ENCODE measurements at places on chromosomes 11 and 22.

GRCh38 chr22:46147471-46148267 lies 2.7 kb upstream of the PPARA start:
- no peak for DNase-seq

DNA sequence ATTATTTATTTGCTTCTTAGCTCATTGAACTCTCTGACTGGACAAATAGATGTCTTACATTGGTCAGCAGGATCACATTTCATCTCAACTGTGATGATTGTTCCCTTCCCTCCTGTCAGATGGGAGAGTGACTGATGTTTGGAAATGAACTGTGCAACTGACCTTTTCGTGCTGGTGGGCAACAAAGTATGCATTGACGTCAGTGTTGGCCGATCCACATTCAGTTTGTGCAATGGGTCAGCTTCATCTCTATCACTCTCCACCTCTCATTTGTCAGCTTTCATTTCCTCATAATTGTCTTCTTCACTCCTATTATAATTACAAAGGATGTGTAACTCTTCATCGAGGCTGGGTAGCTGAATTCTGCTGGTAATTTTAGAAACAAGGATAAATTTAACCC lies 71.3 kb downstream of the PPP2R1B start:
- DNase-seq = no peak

GRCh38 chr11:3720997-3721396 lies 49.8 kb upstream of the CHRNA10 start:
- no peak for DNase-seq

- no peak for DNase-seq
Observed at GRCh38 chr11:33362051-33362910, 105.1 kb downstream of the HIPK3 start.

DNA sequence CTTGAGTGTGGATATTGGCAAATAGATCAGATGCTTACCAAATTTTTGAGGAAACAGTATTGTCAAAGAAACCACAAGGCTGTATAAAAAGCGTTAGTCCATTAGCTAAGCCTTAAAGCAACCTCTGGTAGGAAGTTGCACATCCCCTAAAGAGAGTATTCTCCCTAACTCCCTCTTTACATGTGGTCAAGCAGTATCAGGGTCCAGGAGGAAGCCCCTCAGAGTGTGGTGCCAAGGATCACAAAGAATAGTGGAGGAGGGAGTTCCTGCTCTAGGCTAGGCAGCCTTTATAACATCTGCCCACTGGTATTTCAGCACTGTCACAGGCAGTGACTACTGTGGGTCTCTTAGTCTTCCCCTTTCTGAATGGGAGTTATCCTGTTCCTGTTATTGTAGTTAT lies 18.8 kb upstream of the AMPD3 start:
- DNase-seq = no peak

DNA sequence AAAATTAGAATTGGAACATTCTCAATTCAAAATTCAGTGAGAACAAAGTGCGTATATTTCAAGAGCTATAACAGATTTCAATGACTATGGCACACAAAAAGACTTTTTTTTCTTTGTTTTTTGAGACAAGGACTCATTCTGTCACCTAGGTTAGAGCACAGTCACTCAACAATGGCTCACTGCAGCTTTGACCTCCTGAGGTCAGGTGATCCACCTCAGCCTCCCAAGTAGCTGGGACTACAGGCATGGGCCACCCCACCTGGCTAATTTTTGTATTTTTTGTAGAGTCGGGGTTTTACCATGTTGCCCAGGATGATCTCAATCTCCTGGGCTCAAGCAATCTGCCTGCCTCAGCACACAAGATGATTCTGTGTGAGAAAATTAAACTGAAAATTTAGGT lies 51.5 kb downstream of the PIK3C2A start:
- DNase-seq = no peak

GRCh38 chr22:17046566-17047348 lies 38.0 kb upstream of the IL17RA start:
- DNase-seq = no peak

GRCh38 chr11:134538742-134539141 lies 126.7 kb upstream of the B3GAT1 start:
- no peak for DNase-seq

DNA sequence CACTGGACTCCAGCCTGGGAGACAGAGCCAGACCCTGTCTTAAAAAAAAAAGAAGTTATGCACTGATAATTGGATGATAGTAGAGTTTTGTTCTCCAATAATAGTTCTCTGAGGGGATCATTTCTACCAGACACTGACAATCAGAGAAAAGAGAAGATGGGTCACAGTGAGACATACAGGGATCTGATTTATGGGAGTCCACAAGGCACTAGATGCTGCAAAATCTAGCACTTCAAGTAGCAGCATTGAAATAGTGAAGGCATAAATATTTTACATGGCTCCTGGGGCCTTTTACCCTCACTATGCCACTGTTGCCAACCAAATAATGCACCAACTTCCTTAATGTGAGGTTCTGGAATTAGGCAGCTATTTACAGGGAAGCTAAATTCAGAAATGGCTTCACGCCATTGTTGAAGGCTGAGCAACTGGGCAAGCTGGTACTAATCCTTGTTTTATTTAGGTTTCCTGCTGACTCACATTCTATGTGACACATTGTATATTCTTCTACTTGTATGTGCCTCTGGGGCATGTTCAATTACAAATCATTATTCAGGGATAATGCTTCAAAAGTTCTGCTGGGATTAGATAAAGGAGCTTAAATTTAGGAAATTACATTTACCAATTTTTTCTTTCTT lies 38.2 kb upstream of the ABTB2 start:
- no peak for DNase-seq

- no peak for DNase-seq
Observed at GRCh38 chr11:58028687-58029411, 1.9 kb upstream of the OR6Q1 start.

DNA sequence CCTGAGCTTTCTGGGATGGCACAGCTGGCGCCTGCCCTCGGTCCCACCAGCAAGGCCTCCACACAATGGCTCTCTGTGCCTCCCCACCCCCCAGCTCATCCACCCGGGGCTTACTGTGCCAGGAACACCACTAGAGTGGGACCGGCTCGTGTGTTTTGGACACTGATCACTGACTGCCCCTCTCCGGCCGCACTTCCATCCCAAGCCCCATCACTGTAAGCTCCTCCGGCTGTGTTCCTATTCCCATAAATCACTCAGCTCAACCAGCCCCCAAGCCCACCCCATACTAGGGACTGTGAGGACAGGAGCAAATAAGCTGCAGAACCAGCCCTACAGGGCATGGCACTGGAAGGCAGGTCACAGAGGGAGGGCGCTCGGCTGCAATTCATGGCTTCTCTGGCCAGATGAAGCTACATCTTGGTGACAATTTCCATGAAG lies 7.3 kb downstream of the APBB1 start:
- DNase-seq = no peak

- DNase-seq = no peak
Observed at GRCh38 chr11:118001494-118001971, 15.3 kb downstream of the IL10RA start.

GRCh38 chr22:38243007-38243765 lies 29.6 kb downstream of the TMEM184B start:
- DNase-seq = no peak

- no peak for DNase-seq
Observed at GRCh38 chr11:43315966-43316365, 4.2 kb downstream of the API5 start.

Measured in stimulated activated CD8-positive, alpha-beta memory T cell treated with anti-CD3 and anti-CD28 coated beads, Interleukin-15, amount 100 ng/mL, for 4 hours (primary cell).